ENCODE measurements at places on chromosomes 4 and X.

DNA sequence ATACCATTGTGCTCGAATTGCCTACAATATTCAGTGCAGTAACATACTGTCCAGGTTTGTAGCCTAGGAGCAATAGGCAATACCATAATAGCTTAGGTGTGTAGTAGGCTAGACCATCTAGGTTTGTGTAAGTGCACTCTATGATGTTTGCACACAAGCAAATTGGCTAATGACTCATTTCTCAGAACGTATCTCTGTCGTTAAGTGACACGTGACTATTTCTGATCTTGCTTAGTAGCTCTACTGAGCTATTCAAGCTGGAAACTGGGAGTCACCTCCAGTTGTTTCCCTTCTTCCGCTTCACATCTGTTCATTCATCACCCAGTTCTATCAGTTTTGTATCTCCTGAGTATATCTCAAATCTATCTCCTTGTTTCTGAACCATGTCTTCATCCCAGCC is 86.1 kb downstream of the HNRNPD start:
- no peak for DNase-seq

DNA sequence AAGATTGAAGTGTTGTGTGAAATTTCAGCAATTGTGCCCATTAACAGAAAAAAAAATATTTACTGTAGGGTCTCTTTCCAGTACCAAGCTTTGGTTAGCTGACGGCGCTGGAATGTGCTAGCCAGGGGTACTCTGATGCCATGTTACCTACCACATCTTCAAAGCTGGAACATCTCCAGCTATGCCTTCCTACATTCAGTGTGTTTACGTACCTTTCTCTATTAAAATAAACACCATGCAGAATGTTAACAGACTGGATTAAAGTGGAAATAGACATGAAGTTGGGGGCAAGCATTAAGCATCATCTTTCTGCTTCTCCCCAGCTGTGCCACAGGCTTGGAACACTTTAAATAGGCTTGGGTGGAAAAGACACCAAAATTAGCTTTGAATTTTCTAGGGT is 65.9 kb downstream of the USP38 start:
- no peak for DNase-seq

DNA sequence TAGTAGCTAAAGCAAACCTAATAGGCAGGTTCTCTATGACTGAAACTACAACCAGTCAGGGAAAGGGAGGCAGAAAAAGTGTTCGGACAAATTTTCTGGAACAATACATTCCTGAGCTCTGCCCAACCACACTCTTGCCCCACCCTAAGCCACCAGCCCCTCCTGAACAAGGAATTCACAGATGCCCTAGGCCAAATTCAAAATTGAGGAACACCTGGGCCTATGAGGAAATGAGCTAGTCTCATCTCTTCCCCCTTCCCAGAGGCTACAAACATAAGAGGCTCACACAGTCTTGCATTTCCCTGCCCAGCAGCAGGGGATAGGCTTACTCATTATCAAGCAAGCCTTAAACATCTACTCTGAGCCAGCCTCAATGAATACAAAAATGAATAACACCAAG is 284.7 kb downstream of the ZNF674 start:
- peak; percentile 75 for DNase-seq

GRCh38 chr4:80081566-80081965 is 8.5 kb upstream of the ANTXR2 start:
- no peak for DNase-seq

- DNase-seq: no peak
These were observed 10.8 kb downstream of the PDLIM5 start for GRCh38 chr4:94462572-94462971.

DNA sequence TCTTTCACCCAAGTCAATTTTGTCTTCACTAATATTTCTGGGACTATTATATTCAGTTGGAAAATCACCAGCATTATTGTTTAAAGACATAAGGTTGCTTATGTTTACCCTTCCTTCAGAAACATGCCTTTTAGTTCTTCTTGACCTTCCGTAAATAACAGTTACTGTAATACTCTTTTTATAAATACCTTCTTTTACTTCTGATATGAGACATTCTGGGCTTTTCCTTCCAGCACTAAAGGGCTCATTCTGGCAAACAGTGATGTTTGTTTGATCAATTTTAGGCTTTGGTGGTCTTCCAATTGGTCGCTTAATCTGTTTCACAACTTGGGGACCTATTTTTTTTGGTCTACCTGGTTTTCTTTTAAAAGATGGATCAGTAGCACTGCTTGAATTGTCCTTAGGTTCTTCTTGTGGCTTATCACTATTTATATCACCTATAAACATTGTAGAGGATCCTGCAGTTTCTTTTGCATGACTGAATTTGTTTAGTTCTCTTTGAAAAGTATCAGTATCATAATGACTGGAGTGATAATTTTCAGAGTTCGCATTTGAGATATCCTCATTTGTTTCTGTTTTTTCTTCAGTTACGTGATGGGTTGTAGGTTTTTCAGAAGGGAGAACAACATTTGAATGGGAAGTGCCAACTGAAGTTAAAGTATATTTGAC is 64.8 kb downstream of the NCAPG start:
- DNase-seq: no peak

DNA sequence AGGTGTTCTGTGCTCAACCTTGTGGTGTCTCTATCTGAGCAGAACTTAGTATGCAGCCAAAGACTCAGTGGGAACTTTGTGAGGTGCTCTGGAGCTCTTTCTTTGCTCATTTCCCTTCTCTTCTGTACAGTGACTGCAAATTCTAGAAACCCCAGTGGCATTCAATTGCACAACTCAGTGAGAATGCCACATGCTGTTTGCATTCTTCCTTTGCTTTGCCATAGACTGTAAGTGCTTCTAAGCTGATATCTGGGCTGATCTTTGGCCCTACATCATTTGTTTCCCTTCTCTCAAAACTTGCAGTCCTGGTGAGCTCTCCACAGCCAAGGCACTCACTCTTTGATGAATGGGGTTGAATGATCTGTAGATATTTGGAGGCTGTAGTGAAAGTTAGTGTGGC is 7.0 kb downstream of the PNMA3 start:
- DNase-seq: no peak

- DNase-seq: peak; percentile 26
These were observed 169.2 kb upstream of the MAGEB18 start for GRCh38 chrX:25968920-25969319.

GRCh38 chr4:173492315-173492714 is 37.7 kb downstream of the HAND2 start:
- DNase-seq: no peak

- DNase-seq: no peak
These were observed 654.5 kb downstream of the TLL1 start for GRCh38 chr4:166527500-166527899.

- DNase-seq: no peak
These were observed 31.8 kb upstream of the ZCCHC13 start for GRCh38 chrX:74272230-74272629.

DNA sequence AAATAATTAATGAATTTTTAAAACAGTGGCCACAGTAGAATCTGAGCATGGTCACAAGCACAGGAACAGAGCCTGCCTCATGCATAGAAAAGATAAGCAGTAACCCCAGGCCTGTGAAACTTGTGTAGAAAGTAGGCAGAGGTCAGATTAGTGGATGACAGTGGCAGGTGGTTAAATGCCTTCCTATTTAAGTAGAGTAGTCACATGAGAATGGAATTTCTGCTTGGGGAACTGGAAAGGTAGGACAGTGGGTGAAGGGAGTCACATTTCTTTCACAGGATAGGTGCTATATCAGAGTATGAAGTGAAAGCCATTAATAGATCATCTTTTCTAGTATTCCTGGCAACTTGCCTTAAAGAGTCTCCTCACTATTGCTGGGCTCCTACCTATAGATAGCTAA is 34.9 kb upstream of the ASB12 start:
- no peak for DNase-seq

DNA sequence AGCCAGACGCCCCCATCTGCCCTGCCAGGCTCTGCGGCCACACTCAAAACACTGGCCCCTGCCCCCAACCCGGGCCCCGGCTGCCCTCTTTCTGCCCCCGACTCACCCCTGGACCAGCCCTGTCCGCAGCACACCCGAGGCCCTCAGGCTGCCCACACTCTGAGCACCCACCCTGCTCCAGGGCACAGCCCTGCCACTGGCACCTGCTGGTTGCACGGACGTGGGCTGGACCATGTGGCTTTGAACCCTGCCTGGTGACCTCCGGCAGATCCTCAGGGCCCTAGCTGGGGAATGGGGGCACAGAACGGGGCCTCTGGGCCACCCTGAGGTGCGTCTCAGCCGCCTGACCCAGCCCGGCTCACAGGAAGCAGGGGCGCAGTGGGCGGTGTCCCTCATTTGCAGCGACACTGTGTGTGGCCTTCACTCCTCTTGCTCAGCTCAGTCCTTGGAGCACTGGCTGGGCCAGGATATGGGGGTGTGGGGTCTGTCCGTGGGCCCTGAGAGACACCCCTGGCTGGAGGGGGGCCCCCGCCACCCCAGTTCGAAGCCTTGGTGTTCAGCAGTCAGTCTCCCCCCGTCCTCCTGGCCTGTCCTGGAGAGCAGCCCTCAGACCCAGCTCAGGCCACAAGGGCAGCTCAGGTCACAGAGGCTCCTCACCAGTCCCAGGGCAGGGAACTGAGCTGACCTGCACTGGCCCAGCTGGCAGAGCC is 73.2 kb downstream of the FAM53A start:
- no peak for DNase-seq

DNA sequence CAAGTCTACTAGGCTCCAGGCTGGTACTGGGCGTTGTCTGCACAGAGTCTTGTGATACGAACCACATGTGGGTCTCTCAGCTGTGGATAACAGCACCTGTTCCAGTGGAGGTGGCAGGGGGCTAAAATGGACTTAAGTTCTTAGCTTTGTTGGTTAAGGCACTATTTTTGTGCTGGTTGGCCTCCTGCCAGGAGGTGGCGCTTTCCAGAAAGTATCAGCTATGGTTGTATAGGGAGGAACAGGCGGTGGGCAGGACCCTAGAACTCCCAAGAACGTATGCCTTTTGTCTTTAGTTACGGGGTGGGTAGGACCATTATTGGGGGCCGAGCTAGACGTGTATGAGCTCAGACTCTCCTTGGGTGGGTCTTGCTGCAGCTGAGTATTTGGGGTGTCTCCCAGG is 1138.4 kb downstream of the PCDH19 start:
- no peak for DNase-seq

DNA sequence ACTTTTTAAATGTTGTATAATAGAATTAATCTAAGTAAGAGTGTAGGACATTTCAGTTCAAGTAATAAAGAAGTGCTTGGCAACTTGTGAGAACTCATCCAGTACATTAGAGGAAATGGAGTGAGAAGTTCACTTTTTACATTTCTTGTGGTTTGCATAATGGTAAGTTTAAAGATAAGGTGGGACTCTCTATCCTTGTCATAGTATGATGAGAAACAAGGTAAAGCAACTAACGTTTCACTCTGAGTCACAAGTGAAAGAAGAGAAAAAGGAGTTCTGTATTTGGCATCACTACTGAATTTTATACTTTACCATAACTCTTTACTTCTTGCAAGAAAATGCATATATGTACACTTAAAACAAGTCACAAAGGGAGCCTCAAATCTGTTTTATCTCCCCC is 219.4 kb downstream of the SLC4A4 start:
- no peak for DNase-seq

- DNase-seq: peak; percentile 89
These were observed 37.4 kb downstream of the LHFPL1 start for GRCh38 chrX:112642349-112642748.

- DNase-seq: no peak
These were observed 27.0 kb upstream of the LNX1 start for GRCh38 chr4:53618321-53618720.

DNA sequence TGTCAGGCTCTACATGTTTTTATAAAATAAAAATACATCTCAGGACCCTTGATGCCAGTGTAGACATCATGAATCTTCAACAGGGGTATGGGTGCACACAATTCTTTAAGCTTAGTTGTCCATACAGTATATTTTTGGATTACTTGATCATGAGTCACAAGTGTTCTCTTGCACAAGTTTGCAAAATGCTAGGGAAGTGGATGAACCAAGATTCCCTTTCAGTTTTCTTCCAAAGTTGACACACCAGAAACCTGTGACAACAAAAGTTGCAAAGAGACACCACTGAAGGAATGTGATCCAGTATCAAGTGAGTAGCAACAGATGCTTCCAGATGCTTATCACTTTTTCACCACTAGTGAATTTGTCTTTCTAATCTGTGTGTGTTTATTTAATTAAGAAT is 1021.2 kb downstream of the PCDH7 start:
- DNase-seq: no peak
